Omental fat pad (tissue), 4 donors: ENCODE measurements at places on chromosomes 7 and 10. TPM values are rescaled to one million over a fixed set of nuclear protein-coding genes. Genes with fewer than 3 reads are reported as not detected.

The COL13A1 gene
- 0.46 TPM for total RNA-seq

The SLC13A1 gene
- total RNA-seq: not detected

The OPN1SW gene
- total RNA-seq: not detected

The FAM25A gene
- total RNA-seq: not detected

The INA gene
- not detected for total RNA-seq

The FGFBP3 gene
- 3.0 TPM for total RNA-seq

The PARG gene
- total RNA-seq: 22.7 TPM

The IKZF5 gene
- 8.3 TPM for total RNA-seq

The OR6B1 gene
- not detected for total RNA-seq
